Fibroblast of mammary gland (primary cell): ENCODE measurements at places on chromosomes 2 and 18.

- DNase-seq, result no peak
Measured at GRCh38 chr2:27133195-27133875, 1.1 kb downstream of the PREB start.

DNA sequence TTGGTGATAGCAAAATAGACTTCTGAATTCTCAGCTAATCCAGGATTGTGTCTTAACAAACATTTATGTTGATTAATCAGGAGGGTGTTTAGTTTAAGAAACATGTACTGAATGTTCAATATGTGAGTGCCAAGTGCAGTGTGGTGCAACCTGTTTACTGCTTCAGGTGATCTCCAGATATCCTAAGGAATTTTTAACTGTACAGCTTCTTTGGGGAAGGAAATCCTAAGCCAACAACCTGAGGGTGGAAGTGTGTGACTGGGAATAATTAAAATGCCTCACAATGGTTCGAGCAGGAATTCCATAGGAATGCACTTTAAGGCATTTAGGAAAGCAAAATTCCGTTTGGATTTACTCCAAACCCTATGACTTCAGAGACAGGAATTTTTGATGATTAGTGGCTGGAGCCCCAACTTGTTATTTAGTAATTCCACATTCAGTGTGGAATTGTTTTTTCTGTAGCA lies 16.4 kb downstream of the CRIM1 start:
- peak; percentile 86 for DNase-seq

GRCh38 chr2:209413311-209414014 lies 10.4 kb upstream of the MAP2 start:
- DNase-seq, result no peak

- DNase-seq, result no peak
Measured at GRCh38 chr2:205032093-205032551, 486.8 kb downstream of the PARD3B start.

DNA sequence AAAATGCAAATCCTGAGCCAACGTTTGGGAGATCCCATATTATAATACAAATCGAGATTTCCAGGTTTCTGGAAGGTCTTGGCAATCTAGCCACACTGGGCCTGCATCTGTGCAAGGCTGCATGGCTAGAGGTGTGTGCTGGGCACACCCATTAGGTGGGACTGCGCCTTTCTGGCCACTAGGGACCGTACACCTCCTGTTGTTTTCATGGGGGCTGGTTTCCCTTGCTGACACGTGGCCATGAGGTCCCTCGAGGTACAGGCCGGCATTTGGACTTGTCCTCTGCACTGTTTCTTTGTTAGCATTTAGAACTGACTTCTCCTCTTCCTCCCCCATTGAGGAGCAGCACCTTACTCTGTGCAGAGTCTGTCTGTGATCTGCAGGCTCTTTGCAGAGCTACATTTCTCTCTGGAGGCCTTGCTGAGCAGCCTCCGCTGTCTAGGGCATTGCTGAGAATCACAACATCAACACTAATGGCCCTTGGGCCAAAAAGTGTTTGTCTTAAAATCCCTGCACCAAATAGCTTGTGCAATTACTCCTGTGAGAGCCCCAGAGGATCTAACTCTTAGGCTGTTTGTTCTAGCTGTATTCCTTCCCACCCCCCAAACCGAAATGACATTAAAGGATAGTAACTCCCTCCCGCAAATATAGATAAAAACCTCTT lies 131.2 kb downstream of the NEDD4L start:
- no peak for DNase-seq

GRCh38 chr2:84283506-84283905 lies 175.6 kb downstream of the SUCLG1 start:
- no peak for DNase-seq

GRCh38 chr2:96955762-96956161 lies 30.6 kb downstream of the FAM178B start:
- no peak for DNase-seq

DNA sequence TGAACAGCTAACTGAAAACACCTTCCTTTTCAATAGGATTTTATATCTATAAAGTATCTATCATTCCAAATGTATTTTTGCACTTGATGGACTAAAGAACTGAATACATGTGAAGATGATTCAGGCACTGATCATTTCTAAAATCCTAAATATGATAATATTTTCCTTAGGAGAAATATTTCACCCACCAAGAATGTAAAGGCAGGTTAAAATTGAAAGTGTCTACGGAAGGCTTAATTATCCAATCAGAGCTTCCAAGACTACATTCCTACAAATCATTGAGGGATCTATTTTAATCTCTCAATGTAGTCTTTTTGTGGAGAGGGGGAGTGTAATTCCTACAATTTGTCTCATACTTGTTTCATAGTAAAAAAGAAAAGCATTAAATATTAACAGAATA lies 3.6 kb downstream of the GALNT3 start:
- no peak for DNase-seq
